ENCODE measurements at places on chromosomes 2 and 18. TPM values are rescaled to one million over a fixed set of nuclear protein-coding genes. Genes with fewer than 3 reads are reported as not detected.

DNA sequence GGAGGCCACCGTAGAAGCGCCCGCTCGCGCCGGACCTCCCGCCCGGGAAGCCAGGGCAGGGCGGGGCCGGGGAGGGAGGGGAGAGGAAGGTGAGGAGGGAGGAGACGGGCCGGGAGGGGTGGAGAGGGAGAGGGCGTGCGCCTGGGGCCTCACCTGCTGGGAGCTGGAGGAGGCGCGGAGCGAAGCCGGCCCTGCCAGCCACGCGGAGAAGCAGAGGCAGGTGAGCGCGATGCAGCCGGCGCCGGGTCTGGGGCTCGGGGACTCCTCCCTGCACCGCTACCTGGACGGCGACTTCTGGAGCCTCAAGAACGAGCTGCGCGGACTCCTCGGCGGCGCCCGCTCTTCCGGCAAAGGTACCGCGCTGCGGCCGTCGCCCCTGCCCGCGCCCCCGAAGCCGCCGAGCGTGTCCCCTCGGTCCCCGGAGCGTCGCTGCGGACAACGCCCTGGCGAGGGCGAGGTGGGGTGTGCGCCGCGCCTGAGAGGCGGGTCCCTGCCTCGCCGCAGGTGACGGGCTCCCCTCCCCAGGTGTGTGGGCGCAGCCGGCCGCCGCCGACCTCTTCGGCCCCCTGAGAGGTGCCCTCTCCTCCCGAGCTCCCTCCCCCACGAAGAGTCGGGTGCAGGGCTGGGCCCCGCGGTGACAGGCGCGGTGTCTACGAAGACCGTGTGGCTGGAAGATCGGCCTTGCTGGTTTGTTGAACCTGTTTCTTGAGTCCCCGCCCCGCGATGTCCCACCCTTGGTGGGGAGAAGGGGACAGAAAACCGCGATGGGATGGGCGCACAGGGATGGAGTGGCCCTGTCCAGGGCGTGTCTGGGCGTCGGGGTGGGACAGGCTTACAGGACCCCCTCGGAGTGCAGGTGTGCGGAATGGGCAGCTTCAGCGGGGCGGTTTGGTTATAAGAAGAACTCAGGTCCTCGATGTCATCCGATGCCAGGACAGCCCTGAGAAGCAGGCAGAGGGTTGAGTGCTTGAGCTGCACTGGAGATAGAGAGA lies at the start of gene ACOXL:
Gene ACOXL, plus strand, starts transcription at position 152 of the 992 bp plus-strand sequence. CDS start 35,817 bp downstream, outside the sequence.
- DNase-seq, result no peak

DNA sequence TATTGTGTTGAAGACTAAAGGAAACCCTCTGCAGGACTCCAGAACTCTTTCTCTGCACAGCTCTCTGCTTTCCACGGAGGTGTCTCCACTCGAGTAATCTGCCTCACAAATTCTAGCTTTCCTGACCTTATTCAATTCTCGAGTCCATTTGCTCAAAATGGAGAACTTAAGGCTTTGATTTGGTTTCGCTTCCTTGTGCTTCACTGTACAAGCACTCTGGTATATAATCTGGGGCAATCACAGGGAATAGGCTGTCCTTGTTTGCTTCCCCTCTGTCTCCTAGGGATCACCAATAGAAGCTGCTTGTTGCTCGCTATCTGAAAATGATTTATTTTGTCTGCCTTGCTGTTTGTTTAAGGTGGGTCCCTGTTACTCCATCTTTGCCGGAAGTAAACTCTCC lies 129.1 kb upstream of the DOCK10 start:
- no peak for DNase-seq

POTEJ gene
- total RNA-seq, result 0.07 TPM

DNA sequence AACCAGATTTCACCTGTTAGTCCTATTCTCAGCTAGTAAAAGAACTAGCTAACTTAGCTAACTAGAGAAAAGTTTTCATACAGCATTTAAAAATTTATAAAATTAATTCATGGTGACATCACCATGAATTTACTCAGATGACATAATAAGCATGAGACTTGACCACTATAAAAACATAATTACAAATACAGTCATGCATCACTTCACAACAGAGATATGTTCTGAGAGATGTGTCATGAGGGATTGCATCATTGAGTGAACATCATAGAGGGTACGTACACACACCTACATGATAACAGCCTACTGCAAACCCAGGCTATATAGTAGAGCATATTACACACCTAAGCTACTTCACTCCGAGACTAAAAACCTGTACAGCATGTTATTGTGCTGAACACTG lies 481.3 kb upstream of the CHAC2 start:
- no peak for DNase-seq

DNA sequence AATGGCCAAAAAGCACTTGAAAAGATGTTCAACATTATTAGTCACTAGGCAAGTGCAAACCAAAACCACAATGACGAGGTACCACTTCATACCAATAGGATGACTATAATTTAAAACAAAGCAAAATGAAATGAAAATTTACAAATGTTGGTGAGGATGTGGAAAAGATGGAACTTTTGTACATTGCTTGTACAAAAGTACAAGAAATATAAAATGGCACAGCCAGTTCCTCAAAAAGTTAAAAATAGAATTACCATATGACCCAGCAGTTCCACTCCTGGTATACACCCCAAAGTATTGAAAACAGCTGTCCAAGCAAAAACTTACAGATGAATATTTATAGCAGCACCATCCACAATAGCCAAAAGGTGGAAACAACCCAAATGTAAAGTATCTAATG lies 107.8 kb upstream of the XPO1 start:
- DNase-seq, result no peak

TMEM178A gene
- 0.28 TPM for total RNA-seq

DNA sequence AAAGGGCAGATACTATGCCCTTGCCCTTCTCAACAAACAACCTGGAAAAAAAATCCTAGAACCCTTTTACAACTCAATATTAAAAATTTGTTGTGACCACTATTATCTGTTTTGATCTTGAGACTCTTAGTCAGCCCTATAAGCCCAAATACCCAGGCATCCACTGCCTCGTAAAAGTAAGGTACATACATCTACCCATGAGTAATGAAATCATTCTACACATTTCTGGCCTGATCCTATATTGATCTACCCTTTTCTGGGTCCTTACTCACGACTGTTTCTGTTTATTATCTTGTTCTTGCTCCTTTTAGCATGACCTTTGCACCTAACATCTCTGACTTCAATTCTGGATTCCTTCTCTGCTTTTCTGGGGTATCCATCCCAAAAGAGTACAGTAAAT lies 56.8 kb downstream of the SCG2 start:
- no peak for DNase-seq

DNA sequence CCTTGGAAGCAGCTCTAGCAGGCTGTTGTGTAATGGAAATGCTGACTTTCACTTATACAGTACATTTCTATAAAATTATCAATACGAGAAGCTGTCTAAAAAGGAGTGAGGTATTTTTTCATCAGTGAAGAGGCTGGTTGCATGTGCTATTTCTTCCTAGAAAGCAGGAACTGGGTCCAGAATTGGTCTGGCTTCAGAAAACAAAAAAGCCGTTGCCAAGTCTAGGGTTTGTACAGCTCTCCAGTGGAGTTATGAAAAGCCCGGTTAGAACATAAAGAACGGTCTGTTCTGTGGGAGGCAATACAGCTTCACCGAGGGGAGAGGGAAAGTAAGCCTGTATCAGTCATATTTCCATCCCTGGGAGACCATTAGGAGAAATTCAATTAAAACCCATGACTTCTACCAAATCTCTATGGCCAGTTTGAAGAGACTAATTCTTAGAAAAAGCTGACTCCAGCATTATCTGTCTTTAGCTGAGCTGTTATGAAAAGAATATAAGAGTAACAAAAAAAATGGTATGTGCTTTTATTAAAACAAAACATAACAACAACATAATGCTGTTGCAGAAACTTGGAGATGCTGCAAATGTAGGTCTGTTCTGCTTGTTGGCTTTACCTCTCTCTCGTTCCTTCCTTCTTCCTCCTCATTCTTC lies 217.0 kb downstream of the CMPK2 start:
- no peak for DNase-seq

CYS1 gene
- total RNA-seq, result 0.04 TPM

CD226 gene
- 0.04 TPM for total RNA-seq

DNA sequence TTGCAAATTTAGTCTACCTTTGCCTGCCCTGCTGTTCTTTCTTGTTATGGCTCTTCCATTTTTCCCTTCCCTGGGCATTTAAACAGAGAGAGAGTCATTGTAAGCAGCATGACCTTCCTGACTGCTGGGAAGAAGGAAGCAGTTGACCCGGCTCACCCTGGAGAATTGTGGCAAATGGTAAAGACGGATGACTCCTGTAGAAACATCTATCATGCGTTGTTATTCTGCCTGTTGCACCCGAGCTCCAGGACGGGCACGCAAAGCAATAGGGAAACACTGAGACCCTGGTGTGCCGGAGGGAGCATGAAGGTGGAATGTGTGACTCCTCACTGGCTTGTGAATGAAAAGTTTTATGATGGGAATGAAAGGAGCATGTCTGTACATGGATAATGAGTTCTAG lies 113.3 kb downstream of the OSBPL6 start:
- DNase-seq, result no peak

RSAD2 gene
- total RNA-seq, result 0.66 TPM

KCNK3 gene
- total RNA-seq, result not detected

GRCh38 chr2:171568089-171568488 lies 45.8 kb downstream of the CYBRD1 start:
- no peak for DNase-seq

LONRF2 gene
- not detected for total RNA-seq

GULP1 gene
- total RNA-seq, result 32.2 TPM

GRCh38 chr2:222255090-222255489 lies 43.7 kb downstream of the PAX3 start:
- no peak for DNase-seq

GALNT5 gene
- total RNA-seq, result under 0.01 TPM

- no peak for DNase-seq
These were observed 127.7 kb downstream of the DOK6 start for GRCh38 chr18:69528435-69528834.

SERPINB2 gene
- 0.71 TPM for total RNA-seq

GRCh38 chr2:27264253-27264752 lies 1.5 kb upstream of the SLC30A3 start:
- DNase-seq, result no peak

ANKRD62 gene
- total RNA-seq, result not detected

KLHL41 gene
- total RNA-seq, result 0.28 TPM

GRCh38 chr18:3333056-3333720 lies 71.3 kb downstream of the MYL12B start:
- no peak for DNase-seq

IL36RN gene
- not detected for total RNA-seq

- no peak for DNase-seq
These were observed 251.5 kb upstream of the SALL3 start for GRCh38 chr18:78727877-78728783.

AKAIN1 gene
- total RNA-seq, result not detected

RFX8 gene
- total RNA-seq, result 1.3 TPM

DNA sequence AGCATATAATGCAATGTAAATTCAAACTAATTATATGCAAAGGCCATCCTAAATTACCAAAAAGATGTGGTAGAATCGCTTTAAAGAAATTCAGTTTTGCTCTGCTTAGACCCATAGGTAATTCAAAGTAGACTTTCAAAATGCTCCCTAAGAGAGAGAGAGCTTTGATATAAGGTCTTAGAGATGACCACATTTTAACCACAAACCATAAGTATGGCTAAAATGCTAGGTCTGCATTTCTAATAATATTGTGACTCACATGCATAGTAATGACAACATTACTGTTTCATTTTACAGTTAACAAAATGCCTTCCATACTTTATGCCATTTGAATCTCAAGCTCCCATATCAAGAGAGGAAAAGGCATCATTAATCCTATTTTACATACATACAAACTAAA lies 144.5 kb downstream of the RAD51AP2 start:
- DNase-seq, result no peak

- DNase-seq, result no peak
These were observed 18.0 kb upstream of the ARHGAP28 start for GRCh38 chr18:6711467-6711866.

KDM3A gene
- 18.7 TPM for total RNA-seq

DNA sequence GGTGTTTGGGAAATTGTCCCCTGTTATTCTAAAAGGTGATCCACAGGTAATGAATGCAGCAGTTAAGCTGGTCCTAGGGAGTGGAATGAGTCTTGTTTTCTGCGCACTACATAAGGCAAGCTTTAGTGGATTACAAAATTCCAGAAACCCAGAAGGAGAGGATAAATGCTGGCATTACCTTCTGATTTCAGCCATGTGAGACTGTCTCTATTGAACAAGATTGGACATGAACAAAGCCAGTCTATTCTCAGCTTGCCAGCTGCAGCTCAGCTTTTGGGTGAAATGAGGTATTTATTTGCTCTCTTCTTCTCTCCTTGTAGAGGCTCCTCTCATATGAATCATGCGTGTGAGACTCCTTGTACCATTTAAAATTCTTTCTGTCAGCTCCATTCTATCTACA lies 944.9 kb downstream of the CNTNAP5 start:
- DNase-seq, result no peak
